ENCODE measurements at places on chromosomes 7 and 10. TPM values are rescaled to one million over a fixed set of nuclear protein-coding genes. Genes with fewer than 3 reads are reported as not detected.

- no peak for DNase-seq
Measured at GRCh38 chr7:30899630-30900029, 12.0 kb upstream of the AQP1 start.

- DNase-seq = no peak
Measured at GRCh38 chr7:103773726-103774125, 215.7 kb downstream of the RELN start.

- no peak for DNase-seq
Measured at GRCh38 chr10:71721313-71721712, 1.7 kb upstream of the C10orf105 start.

GRCh38 chr7:114317450-114318098, 97.0 kb upstream of the FOXP2 start:
- DNase-seq = no peak

- DNase-seq = no peak
Measured at GRCh38 chr7:67487316-67487715, 490.7 kb downstream of the TYW1 start.

DNA sequence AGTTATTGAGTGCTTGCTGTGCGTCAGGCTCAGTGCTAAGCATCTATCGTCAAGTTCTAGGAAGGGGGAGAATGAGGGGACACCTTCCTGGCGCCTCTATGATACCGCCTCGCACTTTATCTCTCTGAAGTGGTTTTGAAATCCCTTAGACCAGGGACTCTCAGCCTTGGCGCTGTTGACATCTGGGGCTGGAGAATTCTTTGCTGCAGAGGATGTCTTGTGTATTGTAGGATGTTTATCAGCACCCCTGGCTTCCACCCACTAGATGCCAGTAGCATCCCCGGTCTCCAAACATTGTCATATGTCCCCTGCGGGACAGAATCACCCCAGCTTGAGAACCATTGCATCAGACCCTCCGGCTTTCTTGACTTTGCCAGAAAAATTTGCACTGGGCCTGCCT, 285.5 kb downstream of the CCDC3 start:
- DNase-seq = no peak

DNA sequence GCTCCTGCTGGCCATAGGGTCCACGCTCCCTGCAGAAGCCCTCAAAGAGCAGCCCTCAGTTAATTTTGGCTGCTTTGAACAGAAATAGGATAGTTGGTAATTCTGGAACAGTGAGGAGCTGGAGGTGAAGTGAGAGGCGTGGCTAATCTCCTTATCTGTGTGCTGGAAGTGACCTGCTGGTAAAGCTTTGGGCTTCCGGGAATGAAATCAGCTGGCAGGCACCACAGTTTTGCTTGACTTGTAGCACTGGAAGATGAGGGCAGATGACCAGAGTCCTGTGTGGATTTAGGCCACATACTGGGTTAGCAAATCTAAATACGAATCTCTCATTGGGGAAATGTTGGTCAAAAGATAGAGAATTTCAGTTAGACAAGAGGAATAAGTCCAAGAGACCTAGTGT, 10.2 kb downstream of the ATP6V0E2 start:
- peak; percentile 71 for DNase-seq

GRCh38 chr10:120593693-120594092, 136.7 kb downstream of the PLPP4 start:
- no peak for DNase-seq

GRCh38 chr7:76347710-76348109, 11.1 kb downstream of the YWHAG start:
- no peak for DNase-seq

- peak; percentile 31 for DNase-seq
Measured at GRCh38 chr10:74683621-74684364, 142.6 kb upstream of the KAT6B start.

- no peak for DNase-seq
Measured at GRCh38 chr7:27137640-27138315, 5.7 kb downstream of the HOXA5 start.

DNA sequence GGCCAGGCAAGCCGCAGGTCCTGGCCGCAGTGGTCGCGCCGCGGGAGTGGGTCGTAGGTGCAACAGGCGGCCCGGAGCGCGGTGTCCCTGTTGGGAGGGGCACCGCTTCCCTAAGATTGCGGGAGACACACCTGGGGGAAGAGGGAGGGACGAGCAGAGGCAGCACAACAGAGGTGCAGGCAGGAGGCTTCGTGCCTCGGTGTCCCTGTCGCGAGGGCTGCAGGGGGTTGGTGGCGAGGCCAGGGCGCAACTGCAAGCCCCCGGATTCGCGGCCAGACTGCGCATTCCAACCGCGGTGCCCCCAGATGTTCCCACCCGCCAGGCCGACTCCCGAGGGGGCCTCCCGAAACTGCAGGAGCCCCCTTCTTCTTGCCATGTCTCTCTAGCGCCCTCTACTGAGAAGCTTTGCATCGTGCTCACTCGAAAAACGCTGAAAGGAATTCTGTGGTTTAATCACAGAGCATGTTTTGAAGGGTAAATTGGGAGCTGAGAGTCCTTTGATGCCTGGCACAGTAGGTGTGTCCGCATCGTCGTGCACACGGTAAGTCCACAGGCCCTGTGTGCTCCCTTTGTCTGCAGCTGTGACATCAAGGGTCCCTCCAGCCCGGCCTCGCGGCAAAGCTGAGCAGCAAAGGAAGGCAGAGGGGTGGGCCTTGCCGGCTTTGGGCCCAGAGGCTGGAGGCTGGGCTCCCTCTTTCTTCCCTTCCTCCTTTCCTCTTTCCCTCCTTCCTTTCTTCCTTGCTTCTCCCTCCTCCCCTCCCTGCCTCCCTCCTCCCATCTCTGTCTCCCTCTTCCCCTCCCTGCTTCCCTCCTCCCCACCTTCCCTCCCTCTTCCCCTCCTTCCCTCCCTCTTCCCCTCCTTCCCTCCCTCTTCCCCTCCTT, 6.2 kb upstream of the MBL2 start:
- peak; percentile 71 for DNase-seq

- DNase-seq = peak; percentile 74
Measured at GRCh38 chr10:99172128-99172738, 63.4 kb downstream of the HPSE2 start.

DNA sequence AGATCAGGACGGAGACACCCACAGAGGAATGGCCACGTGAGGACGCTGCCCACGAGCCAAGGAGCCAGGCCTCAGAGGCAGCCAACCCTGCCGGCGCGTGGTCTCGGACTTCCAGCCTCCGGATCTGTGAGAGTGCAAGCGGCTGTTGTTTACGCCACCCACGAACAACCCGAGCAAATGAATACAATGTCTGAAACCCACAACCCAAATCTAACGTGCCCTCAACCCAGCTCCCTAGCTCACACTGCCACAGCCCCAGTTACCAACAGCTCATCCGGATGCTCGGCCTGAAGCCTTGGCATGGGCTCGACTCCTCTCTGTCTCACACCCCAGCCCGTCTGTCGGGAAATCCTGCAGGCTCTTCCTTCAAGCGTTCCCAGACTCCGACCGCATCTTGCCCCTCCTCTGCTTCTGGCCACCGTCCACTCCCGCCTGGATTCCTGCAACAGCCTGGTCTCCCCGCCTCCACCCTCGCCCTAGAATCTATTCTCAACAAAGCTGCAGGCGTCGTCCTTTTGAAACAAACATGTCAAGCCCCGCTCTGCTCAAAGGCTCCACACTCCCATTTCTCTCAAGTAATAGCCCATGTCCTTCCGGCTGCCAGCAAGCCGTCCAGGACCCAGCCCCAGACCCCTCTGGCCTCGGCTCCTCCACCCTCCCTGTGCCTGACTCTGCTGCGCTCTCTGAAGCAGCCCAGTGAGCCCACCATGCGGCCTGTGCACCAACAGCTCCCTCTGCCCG, 35.3 kb downstream of the STK32C start:
- peak; percentile 79 for DNase-seq

- no peak for DNase-seq
Measured at GRCh38 chr10:118307859-118308258, 34.3 kb downstream of the FAM204A start.

DNA sequence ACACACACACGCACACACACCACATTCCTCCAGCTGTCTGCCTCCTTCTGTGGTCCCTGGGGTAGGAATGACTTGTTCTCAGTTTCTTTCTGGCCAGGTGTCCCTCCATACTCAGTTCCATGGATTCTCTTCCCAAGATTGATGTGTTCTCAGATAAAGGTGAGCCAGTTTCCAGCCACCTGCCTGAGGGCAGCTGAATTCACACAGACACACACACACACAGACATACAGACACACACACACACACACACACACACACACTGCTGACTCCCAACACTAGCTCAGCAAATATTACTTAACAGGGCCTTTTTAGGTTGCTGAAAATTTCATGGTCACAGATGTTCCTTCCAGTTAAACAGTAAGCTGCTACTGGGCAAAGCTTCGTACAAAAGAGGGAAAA, 45.4 kb upstream of the GDF10 start:
- peak; percentile 22 for DNase-seq

- DNase-seq = no peak
Measured at GRCh38 chr10:112637901-112638300, 190.9 kb downstream of the VTI1A start.

- no peak for DNase-seq
Measured at GRCh38 chr10:6504296-6504695, 75.8 kb downstream of the PRKCQ start.

The AOC1 gene
- total RNA-seq = 105 TPM

The AKR1C2 gene
- total RNA-seq = 53.3 TPM

The DENND2A gene
- 17.8 TPM for total RNA-seq

The SPDYE6 gene
- total RNA-seq = not detected

The RUFY2 gene
- 25.9 TPM for total RNA-seq

The LOXL4 gene
- 1.8 TPM for total RNA-seq

The ATOH7 gene
- total RNA-seq = not detected

The ANKRD26 gene
- 15.6 TPM for total RNA-seq

Data from stomach (tissue), 19 donors.